ENCODE measurements at places on chromosomes 6 and 20.

- DNase-seq = no peak
These were observed 11.9 kb upstream of the QKI start for GRCh38 chr6:163402616-163403015.

DNA sequence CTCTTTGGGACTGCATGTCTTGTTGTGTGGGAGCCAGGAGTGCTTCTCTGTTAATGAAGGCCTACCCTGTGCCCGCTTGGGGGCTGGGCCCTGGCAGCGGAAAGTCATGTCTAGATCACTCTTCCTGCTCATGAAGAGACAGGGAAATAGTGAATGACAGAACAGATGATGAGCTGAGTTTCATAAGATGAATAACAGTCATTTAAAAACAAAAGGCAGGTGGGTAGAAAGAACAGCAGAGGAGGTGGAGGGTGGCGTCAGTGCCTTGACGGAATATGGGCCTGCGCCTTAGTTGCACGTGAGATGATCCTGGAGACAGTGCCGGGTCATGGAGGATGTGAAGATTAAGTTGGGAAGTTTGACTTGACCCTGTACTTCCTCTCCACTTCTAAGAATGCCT lies 85.5 kb downstream of the ARID1B start:
- no peak for DNase-seq

DNA sequence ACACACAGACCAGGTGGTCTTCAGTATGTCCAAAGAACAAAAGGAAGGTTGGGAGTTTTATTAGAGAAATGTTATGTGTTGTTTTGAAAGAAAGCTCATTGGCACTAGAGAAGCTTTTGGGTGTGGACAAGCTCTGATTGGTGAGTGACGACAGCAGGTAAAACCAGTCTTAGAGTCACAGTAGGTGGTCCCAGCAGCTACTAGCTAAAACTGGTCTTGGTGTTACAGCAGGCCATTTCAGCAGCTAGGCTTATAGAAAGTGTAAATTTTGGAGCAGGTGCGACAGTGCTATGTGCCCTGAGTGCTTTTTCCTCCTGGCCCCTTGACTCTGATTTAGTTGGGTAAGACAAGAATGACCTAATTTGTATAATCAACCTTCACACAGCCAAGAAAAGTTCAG lies 3.6 kb downstream of the CLDN20 start:
- DNase-seq = no peak

DNA sequence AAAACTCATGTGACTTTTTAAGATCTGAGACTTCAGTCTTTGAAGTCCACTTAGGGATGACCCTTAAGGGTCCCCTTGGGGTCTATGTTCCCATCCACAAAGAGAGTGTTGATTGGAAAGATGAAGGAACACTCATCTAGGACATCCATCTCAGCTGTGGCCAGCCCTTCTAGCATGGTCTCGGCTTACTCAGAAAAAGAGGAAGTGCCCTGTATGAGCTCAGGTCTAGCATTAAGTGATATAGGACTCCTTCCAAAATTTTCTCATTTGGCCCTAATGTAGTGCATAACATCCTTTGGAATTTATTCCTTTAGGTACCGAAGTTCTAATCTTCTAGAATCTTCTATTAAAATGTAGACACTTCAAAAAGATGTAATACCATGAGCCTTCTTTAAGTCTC lies 77.4 kb downstream of the NDUFAF5 start:
- DNase-seq = no peak

GRCh38 chr6:79330704-79331103 lies 96.2 kb upstream of the HMGN3 start:
- no peak for DNase-seq

DNA sequence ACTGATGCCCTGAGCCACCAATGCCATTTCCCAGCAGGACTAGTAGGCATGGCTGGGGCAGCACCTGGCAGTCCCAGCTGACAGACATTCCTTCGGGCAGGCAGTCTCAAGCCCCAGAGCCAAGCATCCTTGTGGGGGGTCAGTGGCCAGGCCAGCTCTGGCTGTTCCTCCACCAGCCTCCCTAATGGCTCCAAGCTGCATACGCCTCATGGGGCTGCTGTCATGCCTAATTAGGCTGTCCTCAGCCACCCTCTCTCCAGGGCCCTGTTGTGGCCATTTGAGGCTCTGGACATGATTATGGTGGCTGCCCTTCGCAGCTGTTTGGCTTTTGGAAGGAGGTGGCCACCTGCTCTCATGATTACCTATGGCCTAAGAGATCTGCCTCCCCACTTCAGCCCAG lies 79.4 kb downstream of the DLGAP4 start:
- no peak for DNase-seq

- DNase-seq = no peak
These were observed 6.5 kb upstream of the RREB1 start for GRCh38 chr6:7101290-7101689.

GRCh38 chr6:137900815-137901214 lies 33.8 kb downstream of the TNFAIP3 start:
- no peak for DNase-seq

- no peak for DNase-seq
These were observed 33.7 kb downstream of the RPF2 start for GRCh38 chr6:111015389-111016124.

DNA sequence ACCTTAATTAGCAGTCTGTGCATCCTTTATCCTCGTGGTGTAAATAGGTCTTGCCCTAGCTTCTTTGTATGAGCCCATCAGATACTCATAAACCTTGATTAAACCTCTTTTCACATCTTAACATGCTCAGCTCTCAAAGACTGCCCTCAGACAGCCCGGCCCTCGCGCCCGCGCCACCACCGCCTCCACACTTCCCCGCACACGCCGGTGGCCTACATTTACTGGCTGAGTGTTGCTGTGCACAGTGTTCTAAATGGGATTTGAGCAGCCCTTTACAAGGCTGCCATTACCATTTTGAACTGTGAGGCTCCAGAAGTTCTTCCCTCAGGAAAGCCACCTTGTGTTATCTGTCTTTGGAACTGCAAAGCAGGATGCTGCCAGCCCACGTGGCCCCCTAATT lies 63.0 kb upstream of the INSM1 start:
- DNase-seq = no peak

DNA sequence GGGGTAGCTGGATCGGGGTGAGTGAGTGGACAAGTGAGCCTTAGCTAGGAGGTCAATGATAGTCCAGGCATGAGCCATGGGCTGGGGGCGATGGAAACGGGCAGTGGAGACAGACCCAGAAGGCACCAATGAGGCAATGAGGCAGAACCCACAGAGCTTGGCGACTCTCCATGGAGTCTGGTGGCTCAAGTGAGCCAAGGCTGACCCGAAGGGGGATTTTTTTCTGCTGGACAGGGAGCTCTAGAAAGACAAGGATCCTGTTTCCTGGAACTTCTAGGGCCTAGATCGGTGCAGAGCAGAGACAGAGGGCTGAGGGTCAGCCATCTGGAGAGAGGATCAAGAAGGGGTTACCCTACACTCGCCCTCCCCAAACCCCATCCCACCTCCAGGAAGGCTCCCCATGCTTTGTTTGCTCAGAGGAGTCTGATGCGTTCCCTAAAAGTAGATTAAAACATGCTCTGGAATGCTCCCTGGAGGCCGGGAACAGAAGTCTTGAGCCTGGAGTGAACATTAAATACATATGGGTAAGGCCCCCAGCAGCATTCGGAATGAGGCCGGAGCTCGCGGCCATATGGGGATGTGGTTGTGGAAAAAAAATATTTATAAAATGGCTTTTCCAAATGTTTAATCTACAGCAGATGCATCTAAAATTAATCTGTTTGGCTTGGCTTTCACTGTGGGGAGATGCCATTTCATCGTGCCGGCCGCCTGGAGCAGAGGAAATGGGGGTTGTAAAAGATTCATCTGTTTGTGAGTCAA lies 237.8 kb upstream of the PMEPA1 start:
- no peak for DNase-seq

- DNase-seq = no peak
These were observed 481.6 kb downstream of the PRKN start for GRCh38 chr6:162245830-162246420.

- DNase-seq = no peak
These were observed 34.8 kb upstream of the MYB start for GRCh38 chr6:135146162-135146934.

GRCh38 chr6:28395918-28396317 lies 3.6 kb downstream of the ZSCAN12 start:
- DNase-seq = no peak
